ENCODE measurements at places on chromosomes 2 and 18. TPM values are rescaled to one million over a fixed set of nuclear protein-coding genes. Genes with fewer than 3 reads are reported as not detected.

GREB1 gene
- total RNA-seq: 8.0 TPM

PIEZO2 gene
- 4.1 TPM for total RNA-seq

MPP4 gene
- not detected for total RNA-seq

GALNT13 gene
- 0.34 TPM for total RNA-seq

DTYMK gene
- 14.5 TPM for total RNA-seq

CRYGC gene
- total RNA-seq: not detected

FZD7 gene
- total RNA-seq: 51.5 TPM

OTOF gene
- total RNA-seq: 0.42 TPM

NCL gene
- total RNA-seq: 238 TPM

POTEF gene
- total RNA-seq: not detected

SLC23A3 gene
- total RNA-seq: 0.33 TPM

ONECUT2 gene
- total RNA-seq: under 0.01 TPM

CDH2 gene
- total RNA-seq: 10.9 TPM

TCF4 gene
- total RNA-seq: 59.4 TPM

IFIH1 gene
- total RNA-seq: 12.9 TPM

C1QL2 gene
- total RNA-seq: not detected

MERTK gene
- total RNA-seq: 20.7 TPM

CPLX4 gene
- total RNA-seq: not detected

CTAGE1 gene
- total RNA-seq: not detected

PJVK gene
- total RNA-seq: 1.4 TPM

PLEKHB2 gene
- total RNA-seq: 40.7 TPM

ZAP70 gene
- 3.5 TPM for total RNA-seq

LRRC30 gene
- total RNA-seq: not detected

POMC gene
- total RNA-seq: 12.4 TPM

TRPM8 gene
- not detected for total RNA-seq

INPP4A gene
- total RNA-seq: 46.9 TPM

NIF3L1 gene
- total RNA-seq: 16.8 TPM

NPPC gene
- not detected for total RNA-seq

CFAP221 gene
- total RNA-seq: 0.17 TPM

EDAR gene
- not detected for total RNA-seq

ADAM17 gene
- total RNA-seq: 14.6 TPM

SERPINB4 gene
- not detected for total RNA-seq

LYPD1 gene
- 0.71 TPM for total RNA-seq

IL1RN gene
- not detected for total RNA-seq

All from esophagus muscularis mucosa (tissue), 4 donors.